ENCODE measurements at places on chromosomes 7 and 10. TPM values are rescaled to one million over a fixed set of nuclear protein-coding genes. Genes with fewer than 3 reads are reported as not detected.

The SLC26A3 gene
- total RNA-seq: not detected

The CDHR1 gene
- 0.08 TPM for total RNA-seq

The MACC1 gene
- total RNA-seq: 17.2 TPM

The UPK3B gene
- 0.41 TPM for total RNA-seq

The ACSM6 gene
- total RNA-seq: 4.3 TPM

The COL13A1 gene
- 0.79 TPM for total RNA-seq

The LRRC61 gene
- total RNA-seq: 8.3 TPM

The TSPAN12 gene
- total RNA-seq: 9.0 TPM

The MGAM2 gene
- total RNA-seq: 28.3 TPM

The GRM8 gene
- 0.98 TPM for total RNA-seq

The ALOX5 gene
- 33.3 TPM for total RNA-seq

The NOM1 gene
- 9.2 TPM for total RNA-seq

The NCF1 gene
- not detected for total RNA-seq

The HABP2 gene
- total RNA-seq: 9.3 TPM

The IGF2BP3 gene
- 0.37 TPM for total RNA-seq

The SFRP5 gene
- 59.8 TPM for total RNA-seq

The GTF2IRD1 gene
- total RNA-seq: 10.1 TPM

The TAS2R41 gene
- 0.16 TPM for total RNA-seq

The NUDT13 gene
- 0.95 TPM for total RNA-seq

The FAM241B gene
- total RNA-seq: 3.6 TPM

The OR6V1 gene
- not detected for total RNA-seq

The RNF148 gene
- total RNA-seq: 1.2 TPM

The MYH16 gene
- 0.09 TPM for total RNA-seq

The AKR1B1 gene
- 18.4 TPM for total RNA-seq

The STOX1 gene
- total RNA-seq: 1.6 TPM

The CALHM3 gene
- 0.58 TPM for total RNA-seq

The IRF5 gene
- 3.2 TPM for total RNA-seq

The TAF6 gene
- total RNA-seq: 12.1 TPM

The DPP6 gene
- 4.8 TPM for total RNA-seq

The ELN gene
- 76.9 TPM for total RNA-seq

The TUBAL3 gene
- total RNA-seq: 0.09 TPM

The BLNK gene
- 12.6 TPM for total RNA-seq

The RASA4 gene
- 11.5 TPM for total RNA-seq

The EGR2 gene
- total RNA-seq: 1.7 TPM

The PTPN20 gene
- 8.3 TPM for total RNA-seq

The COL28A1 gene
- 3.8 TPM for total RNA-seq

The C10orf67 gene
- 0.08 TPM for total RNA-seq

The UCMA gene
- not detected for total RNA-seq

The POLR2J2 gene
- 9.7 TPM for total RNA-seq

The PAX2 gene
- total RNA-seq: 0.20 TPM

The ENTPD7 gene
- total RNA-seq: 12.9 TPM

The H2BK1 gene
- total RNA-seq: not detected

The LIPN gene
- total RNA-seq: not detected

The PNLIPRP3 gene
- not detected for total RNA-seq

The SYT15 gene
- total RNA-seq: 2.9 TPM

The CLCN1 gene
- total RNA-seq: not detected

The SUN3 gene
- not detected for total RNA-seq

The NXPH1 gene
- not detected for total RNA-seq

The CPXM2 gene
- 0.75 TPM for total RNA-seq

The STK31 gene
- 0.61 TPM for total RNA-seq
